Activated T-cell treated with anti-CD3 and anti-CD28 coated beads for 4 hours (primary cell): ENCODE measurements at places on chromosomes 16 and 17.

DNA sequence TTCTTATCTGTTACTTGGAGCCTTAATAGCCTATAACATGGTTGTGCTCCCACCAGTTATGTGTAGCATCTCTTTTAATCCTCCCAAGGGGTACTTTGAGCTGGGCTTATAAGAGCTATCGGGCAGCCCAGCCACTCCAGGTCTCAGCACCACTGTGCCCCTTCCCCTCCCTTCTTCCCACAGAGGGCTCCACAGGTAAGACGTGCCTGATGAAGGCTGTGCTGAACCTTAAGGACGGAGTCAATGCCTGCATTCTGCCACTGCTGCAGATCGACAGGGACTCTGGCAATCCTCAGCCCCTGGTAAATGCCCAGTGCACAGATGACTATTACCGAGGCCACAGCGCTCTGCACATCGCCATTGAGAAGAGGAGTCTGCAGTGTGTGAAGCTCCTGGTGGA, 7.0 kb downstream of the TRPV2 start:
- no peak for DNase-seq

- DNase-seq, result no peak
These were observed 107.6 kb downstream of the ZNF423 start for GRCh38 chr16:49748322-49748721.

GRCh38 chr17:13698832-13699231, 97.1 kb upstream of the HS3ST3A1 start:
- no peak for DNase-seq

- DNase-seq, result no peak
These were observed 25.6 kb downstream of the ITGB3 start for GRCh38 chr17:47279062-47279801.

GRCh38 chr17:8287651-8288335, 677 bp upstream of the RANGRF start:
- no peak for DNase-seq

DNA sequence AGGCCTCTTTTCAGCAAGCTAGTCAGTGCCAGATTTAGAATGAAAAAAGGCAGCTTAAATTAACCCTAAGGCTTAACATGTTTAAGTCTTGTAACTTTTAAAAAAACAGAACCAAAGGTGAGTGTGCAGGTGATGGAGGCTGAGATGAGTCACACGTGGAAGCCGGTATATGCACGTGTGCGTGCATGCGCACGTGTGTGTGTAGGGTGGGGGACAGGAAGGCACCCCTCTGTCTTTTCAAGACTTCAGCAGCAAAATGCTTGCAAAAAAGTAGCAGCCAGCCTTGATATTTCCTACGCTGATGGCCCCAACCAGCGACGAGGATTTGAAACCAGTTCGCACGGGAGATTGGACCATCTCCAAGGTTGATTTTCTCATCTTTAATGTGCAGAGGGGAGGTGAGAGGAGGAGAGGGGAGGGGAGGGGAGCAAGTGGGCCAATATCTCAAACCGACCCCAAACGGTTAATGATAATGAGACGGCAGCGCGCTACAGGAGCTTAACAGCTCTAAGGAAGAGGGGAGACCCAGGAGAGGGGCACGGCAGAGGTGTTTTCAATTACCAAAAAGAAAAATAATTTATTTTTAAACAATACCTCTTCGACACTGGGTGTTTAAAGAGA, 154.7 kb downstream of the ZNF423 start:
- DNase-seq, result no peak

DNA sequence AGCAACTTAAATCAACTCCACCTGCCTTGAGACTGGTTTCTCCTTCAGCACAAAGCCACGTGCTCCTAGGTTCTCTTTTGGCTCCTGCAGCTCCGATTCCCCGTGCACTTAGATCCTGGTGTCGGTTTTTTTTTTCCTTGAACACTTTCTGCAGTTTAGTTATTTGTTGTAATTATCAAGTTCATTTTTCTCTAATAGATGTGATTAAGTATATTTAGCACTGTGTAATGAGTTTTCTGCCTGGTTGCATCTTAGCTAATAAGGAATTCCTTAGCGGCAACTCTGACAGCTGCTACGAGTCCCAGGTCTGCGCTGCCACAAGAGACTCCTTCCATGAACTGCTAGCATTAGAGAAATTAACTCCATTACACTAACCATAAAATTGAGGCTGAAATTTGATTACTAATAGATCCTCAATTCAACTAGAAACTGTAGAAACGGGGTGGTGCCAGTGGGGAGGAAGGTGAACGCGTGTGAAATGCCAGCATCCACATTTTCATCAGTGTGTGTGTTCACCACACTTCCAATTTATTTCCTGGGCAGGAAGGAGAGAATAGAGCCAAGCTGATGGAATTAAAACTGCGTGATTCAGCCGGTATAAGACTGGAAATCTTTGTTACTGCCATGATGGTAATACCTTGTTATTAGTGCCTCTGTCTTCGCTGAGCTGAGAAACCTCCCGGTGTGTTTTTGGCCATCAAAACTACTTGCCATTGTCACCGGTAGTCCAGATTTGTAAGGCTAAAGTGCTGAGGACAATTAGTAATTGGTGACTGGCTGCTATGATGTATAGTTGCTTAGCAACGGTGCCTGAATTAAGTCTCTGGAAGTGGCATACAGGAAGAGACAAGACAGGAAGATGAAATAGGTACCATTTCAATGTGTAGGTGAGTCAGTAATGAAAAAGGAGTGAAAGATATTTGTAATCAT, 232.4 kb downstream of the IRX3 start:
- no peak for DNase-seq

- peak; percentile 8 for DNase-seq
These were observed 621 bp downstream of the CEP95 start for GRCh38 chr17:64507413-64507782.

DNA sequence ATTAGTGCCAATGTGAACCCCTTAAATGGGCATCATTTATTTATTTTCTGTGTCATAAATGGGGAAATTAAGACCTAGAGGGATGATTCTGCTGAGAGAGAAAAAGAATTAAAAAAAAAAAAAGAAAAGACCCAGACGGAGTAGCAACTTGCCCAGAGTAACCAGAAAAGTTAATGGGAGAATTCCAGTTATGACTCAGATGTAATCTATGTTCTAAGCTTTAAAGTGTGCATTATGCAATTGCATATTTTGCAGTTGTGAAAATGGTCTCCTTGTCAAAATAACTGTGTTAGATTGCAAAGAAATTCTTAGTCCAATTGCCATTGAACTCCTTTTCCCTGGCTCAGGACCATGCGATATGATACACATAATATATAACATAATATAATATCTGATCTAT, 38.6 kb upstream of the TBX2 start:
- no peak for DNase-seq

GRCh38 chr17:9071811-9072498, 50.6 kb downstream of the NTN1 start:
- DNase-seq, result no peak

DNA sequence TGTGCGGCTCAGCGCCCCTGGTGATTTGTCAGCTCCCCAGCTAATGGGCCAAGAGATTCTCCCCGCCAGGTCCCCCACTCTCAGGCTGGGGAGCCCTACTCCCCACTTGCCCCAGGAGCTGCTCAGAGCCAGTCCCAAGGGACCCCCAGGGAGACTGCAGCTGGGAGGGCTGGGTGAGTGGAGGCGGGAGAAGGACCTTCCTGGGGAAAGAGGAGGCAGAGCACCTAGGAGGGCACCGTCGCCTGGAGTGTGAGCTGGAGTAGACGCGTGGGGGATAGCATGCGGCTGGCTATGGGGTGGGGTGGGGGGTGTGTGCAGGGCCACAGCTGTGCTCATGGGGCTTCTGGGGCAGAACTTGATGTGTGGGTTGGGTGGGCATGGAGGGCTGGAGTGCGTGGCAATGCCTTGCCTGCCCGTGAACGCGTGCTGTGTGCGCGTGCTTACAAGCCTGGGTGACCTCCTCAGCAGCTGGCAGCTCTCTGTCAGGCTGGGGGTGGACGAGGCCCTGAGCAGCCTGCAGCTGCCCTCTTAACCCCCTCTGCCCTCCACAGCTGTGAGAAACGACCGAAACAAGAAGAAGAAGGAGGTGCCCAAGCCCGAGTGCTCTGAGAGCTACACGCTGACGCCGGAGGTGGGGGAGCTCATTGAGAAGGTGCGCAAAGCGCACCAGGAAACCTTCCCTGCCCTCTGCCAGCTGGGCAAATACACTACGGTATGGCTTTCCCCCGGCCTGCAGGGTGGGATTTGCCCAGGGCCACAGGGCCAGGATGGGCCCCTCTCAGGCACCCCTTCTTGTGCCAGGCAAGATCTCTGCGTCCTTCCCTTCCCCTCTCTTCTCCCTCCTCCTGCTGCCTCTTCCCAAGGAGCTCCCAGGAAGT, 12.9 kb downstream of the GJD3 start:
- DNase-seq, result no peak

- no peak for DNase-seq
These were observed 650 bp downstream of the KIAA0753 start for GRCh38 chr17:6639586-6640535.

DNA sequence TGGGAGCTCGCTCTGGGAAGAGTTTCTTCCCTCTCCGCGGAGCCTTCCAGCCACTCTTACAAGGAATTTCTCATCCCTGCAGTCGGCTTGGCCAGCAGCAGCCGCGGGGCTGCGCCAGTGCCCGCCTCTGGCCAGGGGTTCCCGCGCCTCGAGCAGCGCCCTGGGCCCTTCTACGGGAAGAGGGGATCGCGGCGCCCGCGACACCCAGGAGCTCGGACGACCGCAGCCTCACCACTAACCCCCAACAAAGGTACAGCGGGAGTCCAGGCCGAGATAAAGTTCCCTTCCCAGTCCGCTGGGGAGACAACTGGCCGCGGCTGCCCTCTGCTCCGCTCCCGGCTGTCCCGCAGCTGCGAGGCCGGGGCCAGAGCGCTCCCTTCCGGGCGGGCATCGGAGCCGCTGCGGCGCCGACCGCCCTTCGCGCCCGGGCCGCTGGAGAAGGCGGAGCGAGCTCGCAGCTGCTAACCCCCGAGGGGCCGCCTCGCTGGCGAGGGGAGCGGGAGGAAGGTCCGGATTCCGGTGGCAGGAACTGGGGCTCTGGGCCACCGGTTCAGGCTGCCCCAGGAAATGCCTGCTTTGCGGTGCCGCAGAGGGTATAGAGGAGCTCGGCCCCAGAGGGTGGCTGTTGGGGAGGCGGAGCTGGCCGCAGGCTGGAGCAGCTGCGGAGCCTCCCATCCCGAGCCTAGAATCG, 3.6 kb upstream of the HS3ST3B1 start:
- no peak for DNase-seq

- no peak for DNase-seq
These were observed 18.6 kb downstream of the FOXN1 start for GRCh38 chr17:28524476-28525424.

- peak; percentile 20 for DNase-seq
These were observed 7.3 kb downstream of the THRA start for GRCh38 chr17:40069751-40070708.

DNA sequence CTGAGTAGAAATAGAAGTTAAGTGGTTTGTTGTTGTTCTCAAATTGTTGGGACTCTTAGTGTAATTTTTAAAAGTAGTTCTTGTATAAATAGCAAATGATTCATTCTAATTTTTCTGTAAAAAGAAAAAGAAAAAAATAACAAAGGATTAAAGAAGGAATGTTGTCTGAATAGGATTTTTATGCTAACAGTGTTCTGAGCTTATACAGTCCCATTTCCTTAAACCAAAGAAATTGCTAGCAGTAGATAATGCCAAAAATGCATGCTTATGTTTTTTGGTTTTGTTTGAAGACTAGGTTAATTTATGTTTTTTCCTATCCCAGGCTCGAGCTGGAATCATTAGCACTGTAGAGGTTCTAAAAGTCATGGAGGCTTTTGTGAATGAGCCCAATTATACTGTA, 44.7 kb upstream of the KPNB1 start:
- no peak for DNase-seq

DNA sequence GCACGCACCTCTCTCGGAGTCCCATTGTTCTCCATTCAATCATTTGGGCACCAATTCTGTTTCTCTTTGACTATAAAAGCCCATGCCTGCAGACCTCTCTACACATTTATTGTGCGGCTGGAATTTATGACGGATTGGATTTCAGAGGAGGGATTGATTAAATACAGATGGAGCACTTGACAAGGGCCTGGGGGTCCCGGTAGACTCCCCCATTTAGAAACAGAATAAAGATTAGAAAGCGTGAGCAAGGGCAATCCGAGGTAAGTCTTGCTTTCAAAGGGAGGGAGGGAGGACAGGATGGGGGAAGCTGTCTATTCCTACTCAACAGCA, 15.1 kb upstream of the PITPNM3 start:
- no peak for DNase-seq

GRCh38 chr16:74053826-74054225, 242.8 kb upstream of the PSMD7 start:
- DNase-seq, result no peak

- DNase-seq, result no peak
These were observed 49.3 kb upstream of the CA10 start for GRCh38 chr17:52207796-52208195.

DNA sequence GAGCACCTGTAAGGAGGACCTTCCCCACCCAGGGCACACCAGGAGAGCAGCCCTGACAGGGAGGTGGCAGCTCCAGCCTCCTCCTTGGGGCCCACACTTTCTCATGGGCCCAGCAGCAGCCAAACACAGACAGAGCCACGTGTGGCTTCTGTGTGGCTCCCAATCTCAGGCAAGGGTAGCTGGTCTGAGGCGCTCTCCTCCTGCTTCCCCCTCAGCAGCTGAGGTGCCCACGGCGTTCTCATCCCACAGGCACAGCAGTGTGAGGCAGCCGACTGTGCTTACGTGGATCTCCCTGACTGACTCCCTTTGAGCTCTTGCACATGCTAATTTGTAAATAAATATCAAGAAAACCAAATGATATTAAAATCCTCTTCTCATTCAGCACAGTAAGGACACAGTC, 30.9 kb downstream of the CMTM3 start:
- DNase-seq, result no peak

DNA sequence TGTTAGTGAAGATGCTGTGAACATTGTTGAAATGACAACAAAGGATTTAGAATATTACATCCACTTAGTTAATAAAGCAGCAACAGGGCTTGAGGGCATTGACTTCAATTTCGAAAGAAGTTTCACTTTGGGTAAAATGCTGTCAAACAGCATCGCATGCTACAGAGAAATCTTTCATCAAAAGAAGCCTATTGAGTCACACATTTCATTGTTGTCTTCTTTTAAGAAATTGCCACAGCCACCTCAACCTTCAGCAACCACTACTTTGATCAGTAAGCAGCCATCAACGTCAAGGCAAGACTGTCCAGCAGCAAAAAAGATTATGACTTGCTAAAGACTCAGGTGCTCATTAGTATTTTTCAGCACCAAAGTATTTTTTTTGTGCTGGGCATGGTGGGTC, 13.2 kb upstream of the MAP2K6 start:
- DNase-seq, result no peak

- no peak for DNase-seq
These were observed 491.6 kb downstream of the CDH13 start for GRCh38 chr16:83118365-83118764.

- no peak for DNase-seq
These were observed 17.1 kb downstream of the TMIGD1 start for GRCh38 chr17:30316736-30317135.

- no peak for DNase-seq
These were observed 18.4 kb downstream of the SP2 start for GRCh38 chr17:47914306-47914948.

- no peak for DNase-seq
These were observed 4.8 kb downstream of the CDR2L start for GRCh38 chr17:74992223-74992622.

GRCh38 chr16:53695070-53695469, 8.6 kb downstream of the RPGRIP1L start:
- DNase-seq, result no peak

GRCh38 chr16:31698901-31699300, 171.2 kb downstream of the AHSP start:
- DNase-seq, result no peak

- DNase-seq, result no peak
These were observed 1.7 kb downstream of the KSR1 start for GRCh38 chr17:27457731-27458523.

GRCh38 chr17:79255926-79256585, 181.4 kb downstream of the ENGASE start:
- DNase-seq, result no peak

GRCh38 chr16:49556249-49556605, 182.6 kb downstream of the C16orf78 start:
- no peak for DNase-seq
